Endodermal cell (in vitro differentiated cells): ENCODE measurements at places on chromosomes 5 and 9. TPM values are rescaled to one million over a fixed set of nuclear protein-coding genes. Genes with fewer than 3 reads are reported as not detected.

Gene KIF27
- total RNA-seq = 9.4 and 12.0 TPM in 2 replicates

Gene PTGDS
- 21.0 to 27.9 TPM (median 22.1 TPM) in 3 replicates for total RNA-seq

Gene PITX1
- 2.4 and 2.7 TPM in 2 replicates for total RNA-seq

Gene CEL
- 1.5 to 1.7 TPM (median 1.6 TPM) in 3 replicates for total RNA-seq

Gene PTGES
- total RNA-seq = 0.29 and 0.56 TPM in 2 replicates

Gene STRBP
- total RNA-seq = 77.0 and 83.3 TPM in 2 replicates

Gene TOMM5
- 110 and 120 TPM in 2 replicates for total RNA-seq

Gene MYMK
- total RNA-seq = not detected in 2 replicates

Gene ADGRD2
- 0.40 to 0.78 TPM in 2 of 3 replicates, not detected in the other for total RNA-seq

Gene CDH9
- total RNA-seq = not detected in 2 replicates

Gene LHX3
- total RNA-seq = not detected in 2 replicates

Gene GFRA3
- total RNA-seq = not detected in 3 replicates

Gene SEMA6A
- 79.6 to 117 TPM (median 101 TPM) in 3 replicates for total RNA-seq

Gene FOXD4
- total RNA-seq = 0.26 and 0.47 TPM in 2 replicates

Gene ARSI
- 2.4 TPM in 2 replicates for total RNA-seq

- no peak for DNase-seq
These were observed 96.7 kb downstream of the EDIL3 start for GRCh38 chr5:84287951-84288350.

- no peak for DNase-seq
These were observed 90.8 kb downstream of the SUSD1 start for GRCh38 chr9:112084334-112084733.

- DNase-seq = no peak
These were observed 291.3 kb upstream of the PCSK5 start for GRCh38 chr9:75599126-75599525.

GRCh38 chr9:14135421-14135820, 178.5 kb downstream of the NFIB start:
- DNase-seq = no peak

DNA sequence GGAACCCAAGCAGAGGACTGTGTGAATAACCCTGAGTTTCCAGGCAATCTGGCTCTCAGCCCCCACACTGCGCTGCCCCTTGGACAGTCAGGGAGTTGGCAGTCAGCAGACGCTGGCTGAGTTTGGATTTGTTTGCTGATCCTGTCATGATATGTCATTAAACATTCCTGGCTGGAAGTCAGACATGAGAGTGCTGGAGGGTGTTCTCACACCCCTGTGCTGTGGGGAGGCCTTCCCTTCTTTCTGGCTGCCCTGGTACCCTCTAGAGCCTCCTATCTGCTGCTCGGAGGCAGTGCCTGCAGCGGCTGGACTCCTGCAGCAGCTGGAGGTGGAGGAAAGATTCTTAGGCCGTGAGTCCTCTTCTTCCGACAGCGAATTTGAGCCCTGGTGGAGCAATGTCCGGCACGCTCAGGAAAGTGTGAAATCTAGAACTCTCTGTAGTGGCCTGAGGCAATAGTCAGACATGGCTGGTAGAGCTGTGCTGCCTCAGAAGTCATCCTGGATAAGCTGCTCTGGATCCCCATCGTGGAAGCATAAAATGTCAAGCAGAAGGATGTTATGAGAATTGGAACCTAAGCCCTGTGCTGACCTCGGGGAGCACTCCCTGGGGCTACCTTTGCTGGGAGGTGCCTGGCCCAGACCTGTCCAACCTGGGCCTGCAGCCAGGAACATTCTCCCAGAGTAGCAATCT, 72.0 kb downstream of the PDE8B start:
- DNase-seq = peak; percentile 65

DNA sequence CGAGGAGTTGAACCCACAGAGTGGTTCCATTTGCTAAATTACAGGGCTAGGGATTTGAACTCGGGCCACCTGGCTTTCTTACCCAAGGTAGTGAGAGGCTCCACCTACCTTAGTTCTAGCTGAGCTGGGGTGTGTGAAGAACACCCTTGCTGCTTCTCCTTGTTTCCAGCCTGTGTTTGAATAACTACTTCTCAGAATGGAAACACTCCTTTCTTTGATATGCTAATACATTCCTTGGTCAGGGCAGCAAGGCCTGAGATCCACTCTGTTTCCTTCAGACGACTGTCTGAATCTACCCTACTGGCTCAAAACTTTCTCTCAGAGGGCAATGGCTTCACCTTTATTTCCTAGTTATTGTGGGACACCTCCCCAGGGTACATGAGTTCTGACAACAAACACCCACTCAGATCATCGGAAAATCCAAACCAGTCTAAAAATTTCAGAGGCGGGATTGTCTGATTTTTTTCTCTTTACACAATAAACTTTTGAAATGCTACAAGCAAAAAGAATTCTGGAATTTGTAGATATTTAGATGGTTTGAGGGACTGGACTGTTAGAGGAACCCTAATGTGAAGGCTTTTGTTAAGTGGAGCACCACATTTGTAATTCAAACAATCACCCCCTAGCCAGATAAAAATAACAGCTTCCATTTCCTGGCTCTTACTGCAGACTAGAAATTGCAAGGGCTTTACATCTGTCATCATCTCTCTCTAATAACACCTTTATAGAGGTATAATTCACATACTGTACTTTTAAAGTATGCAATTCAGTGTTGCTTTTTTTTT, 4.0 kb upstream of the ATP6V1G1 start:
- DNase-seq = peak; percentile 73

GRCh38 chr5:51382521-51383130, 622 bp upstream of the ISL1 start:
- DNase-seq = no peak

DNA sequence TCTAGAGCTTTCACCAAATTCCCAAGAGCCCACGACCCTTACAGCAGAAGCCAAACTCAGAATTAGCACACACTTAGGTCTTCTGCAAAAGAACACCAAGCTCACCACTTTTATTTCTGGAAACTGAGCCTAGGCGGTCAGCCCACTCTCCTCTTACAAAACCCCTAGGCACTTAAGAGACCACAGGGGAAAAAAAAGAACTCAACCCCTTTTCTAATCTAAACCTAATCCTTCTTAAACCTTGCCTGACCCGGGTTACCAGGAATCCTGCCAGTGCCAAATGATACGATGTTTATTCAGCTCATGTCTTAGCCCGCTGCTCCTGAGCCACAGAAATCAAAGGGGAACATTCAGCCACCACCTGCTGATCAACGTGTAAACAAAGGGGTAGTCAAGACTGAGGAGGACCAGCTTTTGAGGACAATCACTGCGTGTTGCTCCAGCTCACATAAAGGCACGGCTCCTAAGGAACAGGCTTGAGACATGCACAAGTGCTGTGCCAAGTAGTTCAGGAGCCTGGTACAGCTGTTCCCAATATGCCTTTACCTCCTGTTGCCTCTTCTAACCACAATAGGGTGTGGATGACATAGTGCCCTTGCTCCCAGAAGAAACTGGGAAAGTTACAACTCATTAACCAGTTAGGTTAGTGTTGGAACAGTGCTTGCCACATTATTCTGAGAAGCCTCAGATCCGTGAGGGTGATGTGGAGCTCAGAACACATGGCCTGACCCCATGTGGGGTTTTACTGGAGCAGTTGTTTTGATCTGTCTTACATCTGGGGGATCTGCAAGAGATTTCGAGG, 49.3 kb downstream of the ZFAND5 start:
- DNase-seq = peak; percentile 82

DNA sequence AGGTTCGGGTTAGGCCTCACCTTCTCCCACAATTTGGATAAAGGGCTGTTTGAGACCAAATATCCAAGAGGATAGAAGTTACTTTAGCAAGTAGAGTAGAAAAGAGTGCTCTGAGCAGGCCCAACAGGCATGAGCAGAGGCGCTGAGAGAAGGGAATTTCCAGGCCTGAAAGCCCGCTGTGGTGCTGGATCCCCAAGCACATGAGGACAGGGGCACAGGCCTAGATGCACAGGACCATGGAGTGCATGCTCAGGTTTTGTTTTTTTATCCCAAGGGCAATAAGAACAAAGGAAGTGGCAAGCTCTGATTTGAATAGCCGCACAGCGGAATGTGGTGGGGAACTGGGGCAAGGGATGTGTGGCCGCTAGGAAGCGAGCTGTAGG, 33.3 kb downstream of the OSMR start:
- DNase-seq = no peak

GRCh38 chr9:36993933-36994764, 39.9 kb downstream of the PAX5 start:
- DNase-seq = no peak

DNA sequence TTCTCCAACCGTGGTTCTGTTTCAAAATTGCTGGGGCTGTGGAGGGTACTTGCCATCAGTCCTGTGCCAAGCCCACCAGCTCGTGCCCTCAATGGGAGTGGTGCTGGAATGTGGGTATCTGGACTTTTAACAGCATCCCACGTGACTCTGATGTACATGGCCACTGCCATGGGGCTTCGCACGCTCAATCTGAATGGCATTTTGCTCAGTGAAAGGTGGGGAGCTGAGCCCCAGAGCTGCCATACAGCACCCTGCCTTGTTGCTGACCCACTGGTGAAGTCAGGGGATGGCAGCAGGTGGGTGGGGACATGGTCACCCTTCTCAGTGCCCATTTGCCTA, 16.6 kb upstream of the SYNPO start:
- peak; percentile 46 for DNase-seq

DNA sequence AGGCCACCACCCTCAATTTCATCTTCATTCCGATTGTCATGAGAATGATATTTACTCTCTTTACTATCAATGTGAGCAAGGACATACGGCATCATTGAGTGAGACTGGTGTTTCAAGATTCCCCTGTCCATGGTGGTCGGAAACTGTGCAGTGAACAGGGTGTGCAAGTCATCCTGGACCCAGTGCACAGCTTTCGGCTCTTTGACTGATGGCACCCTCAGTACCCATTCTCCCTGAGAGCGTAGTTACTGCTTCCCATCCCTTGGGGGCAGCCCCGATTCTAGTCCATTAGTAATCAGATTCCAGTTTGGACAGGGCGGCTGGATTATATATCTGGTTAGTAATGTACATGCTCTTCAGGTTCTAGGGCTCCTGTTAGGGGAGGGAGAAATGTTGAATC, 61.7 kb upstream of the SUB1 start:
- DNase-seq = no peak

- DNase-seq = no peak
These were observed 83.8 kb downstream of the UGCG start for GRCh38 chr9:111980398-111980797.

DNA sequence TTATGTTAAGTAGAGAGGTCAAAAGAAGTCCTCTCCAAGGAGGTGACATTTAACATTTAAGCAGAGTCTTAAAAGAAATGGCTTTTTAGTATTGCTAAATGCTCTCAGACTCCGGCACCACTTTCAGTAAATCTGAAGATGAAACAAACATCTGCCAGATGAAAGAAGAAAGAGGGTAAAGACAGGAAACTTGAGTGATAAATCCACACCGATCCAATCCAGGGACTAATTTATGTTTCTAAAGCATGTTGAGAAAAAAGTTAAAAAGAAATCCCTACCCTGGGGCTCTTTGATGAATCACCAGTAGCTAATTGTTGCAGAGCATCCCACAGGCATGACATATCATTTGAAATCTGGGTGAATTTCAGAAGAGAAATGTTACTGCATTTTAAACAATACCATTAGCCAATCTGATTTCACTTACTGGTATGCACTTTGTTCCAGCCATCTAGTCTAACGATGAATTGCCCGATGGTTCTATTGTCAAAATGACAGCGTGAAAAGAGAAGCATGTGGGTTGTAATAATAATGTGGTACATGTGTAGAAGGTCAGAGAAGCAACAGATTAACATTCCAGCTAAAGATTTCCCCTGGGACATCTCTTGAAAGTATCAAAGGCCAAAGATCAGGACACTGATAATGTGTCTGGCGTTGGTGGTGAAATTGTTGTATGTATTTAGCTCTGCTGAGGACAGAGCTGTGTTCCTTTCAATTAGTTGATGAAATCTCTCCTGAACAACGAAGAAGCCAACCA, 485.7 kb downstream of the CSNK1G3 start:
- no peak for DNase-seq

DNA sequence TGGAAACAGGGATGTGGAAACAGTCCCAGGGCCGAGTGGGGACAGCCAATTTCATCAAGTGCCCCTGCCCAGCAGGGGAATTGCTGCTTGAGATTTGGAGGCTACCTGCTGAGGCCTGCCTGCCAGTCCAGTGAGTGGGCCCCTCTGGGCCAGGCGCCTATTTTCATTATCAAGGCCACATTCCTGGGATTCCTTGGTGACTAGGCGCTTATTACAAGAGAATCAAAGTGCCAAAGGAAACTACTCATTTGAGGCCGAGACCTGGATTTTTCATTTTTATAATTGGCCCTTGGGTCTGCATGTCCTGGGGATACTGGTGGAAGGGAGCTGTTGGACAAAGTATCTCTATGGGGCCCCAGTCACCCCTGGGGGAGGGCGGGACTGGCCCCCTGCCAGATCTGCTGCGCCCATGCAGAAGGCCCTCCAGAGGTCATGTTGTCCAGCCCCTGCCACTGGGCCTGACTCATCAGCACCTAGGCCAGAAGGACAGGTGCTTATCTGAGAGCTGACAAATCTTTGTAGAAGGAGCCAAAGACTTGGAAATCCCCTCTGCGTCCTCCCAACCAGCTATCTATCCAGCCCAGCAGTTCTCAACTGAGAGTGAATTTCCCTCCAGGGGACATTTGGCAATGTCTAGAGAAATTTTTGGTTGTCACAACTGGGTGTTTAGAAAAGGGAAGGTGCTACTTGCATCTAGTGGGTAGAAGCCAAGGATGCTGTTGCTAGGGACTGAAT, 45.6 kb downstream of the FOXI1 start:
- DNase-seq = peak; percentile 89

GRCh38 chr9:133918111-133918813, 73.9 kb downstream of the VAV2 start:
- no peak for DNase-seq

DNA sequence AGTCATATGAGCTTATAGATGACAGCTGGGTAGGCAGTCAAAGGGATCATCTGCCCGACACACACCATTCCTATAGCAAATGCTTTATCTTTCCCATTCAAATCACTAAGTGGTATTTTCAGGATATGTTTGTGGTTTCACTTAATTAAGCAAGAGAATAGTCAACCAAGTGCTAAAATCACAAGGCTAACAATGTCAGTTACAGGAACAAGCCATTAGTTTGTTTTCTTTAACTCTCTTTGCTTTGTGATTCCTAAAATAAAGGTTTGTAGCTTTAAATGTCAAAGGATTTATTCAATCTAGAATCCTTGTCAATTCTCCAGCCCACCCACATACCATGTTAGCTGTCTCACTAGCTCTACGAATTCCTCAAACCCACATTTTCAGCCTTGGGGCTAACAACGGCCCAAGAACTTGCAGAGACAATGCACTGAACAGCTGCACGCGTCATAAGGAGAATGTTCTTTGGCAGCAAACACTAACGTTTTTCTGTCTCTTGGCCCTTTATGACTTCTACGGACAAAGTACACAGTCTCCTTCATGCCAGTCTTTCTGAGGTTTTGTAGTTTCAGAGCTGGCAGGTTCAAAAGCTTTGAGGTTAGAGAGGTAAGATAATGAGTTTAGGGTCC, 56.6 kb downstream of the ELAVL2 start:
- DNase-seq = no peak

DNA sequence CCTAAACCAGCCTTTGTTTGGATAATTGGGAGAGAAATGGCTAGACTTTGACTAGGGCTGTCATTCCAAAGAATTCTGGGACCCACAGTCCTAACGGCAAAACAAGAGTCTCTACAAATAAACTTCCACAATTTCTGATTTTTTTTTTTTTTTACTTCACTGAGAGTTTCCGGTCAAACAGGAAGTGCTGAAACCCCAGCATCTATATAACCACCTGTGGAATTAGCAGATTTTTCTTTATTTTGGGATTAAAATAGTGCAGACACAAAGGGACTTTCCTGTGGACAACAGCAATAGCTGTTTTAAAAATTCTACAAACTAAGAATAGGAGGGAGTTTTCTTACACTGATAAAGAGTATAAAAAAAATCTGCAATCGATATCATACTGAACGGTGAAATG, 157.4 kb downstream of the ARSB start:
- no peak for DNase-seq
